ENCODE measurements at places on chromosomes 12 and 14.

DNA sequence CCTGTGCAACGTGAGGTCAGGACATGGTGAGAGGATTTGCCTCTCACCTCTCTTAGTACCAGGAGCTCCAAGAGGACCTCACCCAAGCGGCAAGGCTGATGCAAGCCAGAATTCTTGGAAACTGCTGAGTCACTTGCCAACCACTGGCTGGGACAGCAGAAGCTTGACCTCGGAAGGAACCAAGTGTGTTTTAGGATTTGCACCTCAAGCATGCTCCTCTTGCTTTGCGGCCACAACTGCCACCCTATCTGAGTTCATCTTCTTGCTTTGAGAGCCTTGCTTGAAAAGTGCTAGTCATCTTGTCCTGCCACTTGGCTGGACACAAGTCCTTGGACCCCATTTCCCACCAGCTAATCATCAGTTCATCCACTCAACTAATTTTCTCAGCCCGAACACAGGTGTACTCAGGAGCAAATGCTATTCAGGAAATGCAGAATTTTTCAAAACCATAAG is 195.8 kb downstream of the SLC25A21 start:
- DNase-seq = no peak

DNA sequence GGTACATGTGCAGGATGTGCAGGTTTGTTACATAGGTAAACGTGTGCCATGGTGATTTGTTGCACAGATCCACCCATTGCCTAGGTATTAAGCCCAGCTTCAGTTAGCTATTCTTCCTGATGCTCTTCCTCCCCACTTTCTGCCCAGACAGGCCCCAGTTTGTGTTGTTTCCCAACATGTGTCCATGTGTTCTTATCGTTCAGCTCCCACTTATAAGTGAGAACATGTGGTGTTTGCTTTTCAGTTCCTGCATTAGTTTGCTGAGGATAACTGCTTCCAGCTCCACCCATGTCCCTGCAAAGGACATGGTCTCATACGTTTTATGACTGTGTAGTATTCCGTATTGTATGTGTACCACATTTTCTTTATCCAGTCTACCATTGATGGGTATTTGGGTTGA is 251.7 kb upstream of the NOVA1 start:
- DNase-seq = no peak

DNA sequence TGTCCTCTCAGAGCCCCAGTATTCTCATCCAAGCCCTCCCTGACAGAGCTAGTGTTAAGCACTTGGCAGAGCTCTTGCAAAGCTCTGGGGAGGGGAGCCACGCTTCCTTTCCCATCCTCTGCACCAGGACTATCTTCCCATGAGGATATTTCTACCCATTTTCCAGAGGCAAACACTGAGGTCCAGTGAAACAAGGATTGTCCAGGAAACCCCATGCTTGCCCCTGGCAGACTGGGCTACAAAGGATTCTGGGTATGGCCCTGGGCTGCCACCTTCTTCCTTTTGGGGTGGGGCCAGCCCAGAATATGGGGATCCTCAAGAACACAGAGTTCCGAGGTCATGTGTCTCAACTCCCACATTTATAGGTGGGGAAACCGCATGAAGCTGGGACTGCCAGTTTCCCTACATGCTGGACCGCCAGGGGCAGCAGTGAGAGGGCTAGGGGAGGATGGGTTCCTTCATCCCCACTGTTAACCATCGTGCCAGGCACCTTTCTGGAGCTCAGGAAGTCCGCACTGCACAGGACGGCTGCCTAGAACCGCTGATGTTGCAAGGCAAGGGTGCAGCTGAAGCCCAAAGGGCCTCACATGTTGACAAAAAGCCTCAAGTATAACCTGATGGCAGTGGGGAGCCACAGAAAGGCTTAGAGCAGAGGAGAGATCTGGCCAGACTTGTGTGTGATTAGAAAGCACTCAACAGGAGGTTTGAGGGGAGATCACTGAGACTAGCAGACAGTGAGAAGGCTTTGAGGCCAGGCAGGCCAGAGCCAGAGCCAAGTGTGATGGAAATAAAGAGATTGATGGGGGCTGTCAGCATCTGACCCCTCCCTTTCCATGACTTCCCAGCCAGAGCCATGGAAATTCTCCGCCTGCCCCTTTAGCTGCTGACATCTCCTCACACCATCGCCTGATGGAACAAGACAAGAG is 5.5 kb upstream of the CCDC85C start:
- DNase-seq = no peak

DNA sequence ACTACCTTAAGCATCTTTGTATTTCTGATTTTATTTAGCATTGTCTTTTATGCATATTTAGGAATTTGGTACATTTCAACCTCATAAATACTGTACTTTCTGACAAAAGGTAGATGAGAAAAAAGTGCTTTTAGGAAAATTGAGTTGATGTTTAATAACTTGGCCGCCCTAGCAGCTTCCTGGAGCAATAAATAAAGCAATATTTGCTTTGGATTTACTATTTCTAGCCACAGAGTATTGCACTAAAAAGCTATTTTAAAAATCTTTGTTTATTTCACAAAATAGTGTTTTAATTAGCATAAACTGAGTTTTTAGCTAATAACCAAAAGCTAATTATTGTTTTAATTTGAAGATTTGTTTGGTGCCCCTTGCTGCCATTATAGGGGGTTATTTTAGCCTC is 9.5 kb downstream of the PAPOLA start:
- DNase-seq = no peak

GRCh38 chr14:68362846-68363245 is 430.0 kb downstream of the ZFP36L1 start:
- no peak for DNase-seq

DNA sequence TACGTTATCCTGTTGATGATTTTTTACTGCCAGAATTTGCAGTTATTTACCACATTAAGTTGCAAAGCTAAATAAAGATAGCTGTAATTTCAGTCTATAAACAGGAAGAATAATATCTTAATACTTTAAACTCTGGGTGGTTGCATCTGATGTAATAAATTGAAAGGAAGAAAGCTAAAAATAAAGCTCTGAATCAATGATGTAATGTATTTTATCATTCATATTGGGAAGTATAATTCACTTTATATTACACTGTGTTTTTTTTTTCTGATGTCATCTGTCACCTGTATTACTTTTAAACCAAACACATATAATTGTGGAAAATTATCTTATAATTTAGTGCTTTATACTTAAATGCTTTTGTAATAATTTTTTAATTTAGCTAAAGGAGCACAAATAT is 37.1 kb downstream of the PDZRN4 start:
- no peak for DNase-seq

GRCh38 chr12:68159681-68160304 is at the start of gene IFNG:
TSS of gene IFNG (minus strand) at chr12:68159740. CDS start at chr12:68159615, 125 bp downstream.
- no peak for DNase-seq

DNA sequence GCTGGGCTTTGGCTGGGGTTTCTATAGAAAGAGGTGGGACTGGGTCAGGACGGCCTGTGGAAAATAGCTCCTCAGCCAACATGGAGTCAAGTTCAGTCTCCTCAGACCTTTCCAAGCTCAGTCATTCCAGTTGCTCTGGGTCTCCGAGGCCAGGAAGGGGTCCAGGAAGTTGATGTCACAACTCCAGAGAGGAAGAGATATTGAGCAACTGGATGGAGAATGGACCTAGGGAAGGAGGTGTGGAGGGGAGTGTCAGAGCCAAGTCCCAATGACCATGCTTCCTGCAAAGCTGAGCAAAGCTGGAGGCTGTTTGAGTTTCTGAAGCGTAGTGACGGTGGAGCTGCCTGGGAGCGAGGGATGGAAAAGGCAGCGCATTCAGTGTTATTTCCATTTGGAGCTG is 86.1 kb downstream of the SLC24A4 start:
- DNase-seq = no peak

DNA sequence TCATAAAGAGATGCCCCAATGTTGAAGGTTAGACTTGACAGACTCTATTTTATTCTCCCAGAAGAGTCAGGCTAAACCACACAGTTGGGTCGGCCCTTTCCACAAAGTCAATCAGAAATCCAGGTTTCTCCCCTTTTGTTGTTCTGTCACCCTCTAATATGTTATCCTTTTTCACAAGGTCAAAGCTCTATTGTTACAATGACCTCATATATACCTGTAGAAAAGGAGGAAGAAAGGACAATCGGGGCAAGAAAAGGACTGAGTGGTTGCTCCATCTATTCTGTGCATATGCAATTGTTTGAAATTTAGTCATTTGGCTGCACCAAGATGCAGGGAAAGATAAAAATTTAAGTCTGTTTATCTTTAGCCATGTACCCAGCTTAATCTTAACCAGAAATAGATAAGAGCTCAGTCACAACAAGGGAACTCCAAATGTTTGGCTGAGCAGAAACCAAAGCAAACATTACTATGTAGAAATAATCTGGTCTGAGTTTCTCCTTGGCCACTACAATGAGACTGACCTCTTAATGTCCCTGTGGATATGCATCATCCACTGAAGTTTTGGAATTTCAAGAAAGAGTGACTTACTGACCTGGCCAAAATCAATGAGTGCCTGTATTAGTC is 503.7 kb downstream of the GALC start:
- no peak for DNase-seq

DNA sequence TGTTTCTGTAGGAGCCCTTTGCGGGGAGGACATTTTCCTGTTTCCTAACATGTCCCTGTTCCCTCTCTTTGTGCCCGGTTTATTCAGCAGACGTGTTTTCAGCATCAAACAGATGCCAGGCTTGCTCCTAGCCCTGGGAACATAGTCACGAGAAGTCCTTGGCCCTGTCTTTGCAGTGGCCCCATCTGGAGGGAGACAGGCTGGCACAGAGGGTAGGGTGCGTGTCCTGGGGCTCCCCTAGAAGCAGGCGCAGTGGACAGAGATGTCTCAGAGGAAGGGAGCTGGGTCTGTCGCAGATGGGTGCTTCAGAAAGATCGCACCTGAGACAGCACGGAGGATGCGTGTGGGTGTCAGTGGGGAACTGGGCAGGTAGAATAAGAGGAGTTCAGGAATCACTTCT is 75.0 kb upstream of the DYNC1H1 start:
- no peak for DNase-seq

DNA sequence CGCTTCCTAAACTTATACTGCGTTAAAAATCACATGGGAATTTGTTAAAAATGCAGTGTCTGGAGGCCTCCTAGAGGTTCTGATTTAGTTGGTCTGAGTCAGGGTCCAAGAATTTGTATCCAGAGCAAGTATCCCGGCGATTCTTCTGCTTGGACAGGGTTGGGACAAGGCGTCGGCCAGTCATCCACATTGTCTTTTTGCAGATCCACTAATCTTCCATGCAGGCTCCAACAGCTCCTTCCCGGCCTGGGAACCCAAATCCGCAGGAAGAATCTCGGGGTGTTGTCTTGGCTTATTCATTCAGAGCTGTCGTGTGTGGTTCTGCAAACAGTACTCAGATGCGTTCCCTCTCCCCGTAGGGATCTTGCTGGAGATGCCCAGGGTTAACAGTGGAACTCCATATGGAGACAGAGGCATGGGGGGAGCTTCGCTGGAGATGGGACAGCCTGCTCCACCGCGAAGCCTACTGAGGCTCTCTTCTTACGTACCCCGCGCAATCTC is 25.3 kb downstream of the GPRC5D start:
- DNase-seq = no peak

GRCh38 chr12:31308116-31308515 is 17.8 kb downstream of the SINHCAF start:
- DNase-seq = no peak

GRCh38 chr14:80576401-80576800 is 365.1 kb upstream of the DIO2 start:
- DNase-seq = no peak

DNA sequence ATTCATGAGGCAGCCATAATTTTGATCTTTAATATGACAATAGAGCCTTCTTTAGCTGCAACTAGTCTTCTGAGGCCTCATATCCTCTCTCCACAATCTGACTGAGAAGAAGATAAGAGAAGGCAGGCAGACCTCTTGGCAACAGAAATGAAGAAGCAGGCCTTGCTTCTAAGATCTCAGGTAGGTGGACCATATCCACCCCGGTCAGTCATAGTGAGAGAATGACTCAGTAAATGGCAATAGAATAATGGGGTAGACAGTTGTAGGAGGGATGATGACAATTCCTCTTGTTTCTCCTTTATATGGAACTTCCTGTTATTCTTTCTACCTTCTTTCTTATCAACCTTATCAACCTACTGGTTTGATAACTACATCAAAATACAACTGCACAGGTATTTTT is 246.7 kb upstream of the G2E3 start:
- no peak for DNase-seq

DNA sequence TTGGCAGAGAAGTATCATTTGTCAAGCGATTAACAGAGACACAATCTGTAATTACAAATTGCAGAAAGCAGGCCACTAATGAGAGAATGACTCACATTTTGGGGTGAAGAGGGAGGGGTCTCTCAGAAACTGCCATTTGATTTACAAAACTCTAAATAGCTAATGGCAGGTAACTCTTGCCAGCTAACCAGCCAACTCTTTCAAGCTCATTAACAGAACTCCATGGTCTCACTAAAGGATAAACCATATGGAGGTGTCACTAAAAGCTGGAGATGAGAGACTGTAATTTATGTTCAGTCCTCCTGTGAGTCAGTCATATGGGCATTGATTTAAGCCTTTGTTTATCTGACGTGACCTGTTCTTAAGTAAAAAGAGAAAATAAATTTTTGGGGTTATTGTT is 336.4 kb downstream of the FOXG1 start:
- peak; percentile 97 for DNase-seq

- no peak for DNase-seq
These were observed at the start of gene TMPRSS12 for GRCh38 chr12:50842637-50843493. TSS of gene TMPRSS12 (plus strand) at chr12:50842926. CDS start at chr12:50842965, 39 bp downstream.

DNA sequence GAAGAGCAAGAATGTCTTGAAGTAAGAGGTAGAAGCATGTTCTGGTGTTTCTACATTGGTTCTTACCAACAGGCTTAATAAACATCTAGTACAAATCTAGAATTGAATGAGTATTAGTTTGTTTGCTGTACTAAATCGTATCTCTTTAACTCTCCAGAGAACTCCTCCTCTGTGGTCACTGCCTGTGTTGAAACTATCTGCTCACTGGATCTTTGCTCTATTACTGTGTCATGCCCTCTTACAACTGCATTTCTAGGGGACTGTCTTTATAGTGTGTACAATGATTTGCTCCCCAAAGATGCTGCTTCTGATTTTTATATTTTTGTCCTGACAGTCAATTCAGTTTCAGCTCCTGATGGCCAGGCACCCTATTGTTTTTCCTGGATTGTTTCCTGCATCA is 50.1 kb upstream of the E2F7 start:
- DNase-seq = no peak

- DNase-seq = no peak
These were observed 1.6 kb downstream of the FICD start for GRCh38 chr12:108516511-108517275.

DNA sequence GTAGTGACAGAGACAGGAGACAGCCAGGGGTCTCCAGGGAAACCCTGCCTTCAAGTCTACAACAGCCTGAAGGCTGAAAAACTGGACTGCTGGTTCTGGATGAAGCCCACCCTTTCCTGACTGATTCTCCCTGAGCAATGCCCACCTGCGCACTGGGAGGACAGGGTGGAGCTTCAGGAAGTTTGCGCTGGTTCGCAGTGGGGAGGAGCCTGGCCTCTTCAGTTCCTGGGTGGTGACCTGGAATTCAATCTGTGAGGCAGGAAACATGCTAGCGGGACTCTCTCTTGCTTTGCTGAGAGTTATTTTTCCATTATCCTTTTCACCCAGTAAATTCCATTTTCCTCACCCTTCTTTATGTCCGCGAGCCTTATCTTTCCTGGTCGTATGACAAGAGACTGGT is 600.8 kb downstream of the TRHDE start:
- DNase-seq = no peak

- no peak for DNase-seq
These were observed 150.4 kb downstream of the PHETA1 start for GRCh38 chr12:111218499-111218898.
